ENCODE measurements at places on chromosomes 5 and 9. TPM values are rescaled to one million over a fixed set of nuclear protein-coding genes. Genes with fewer than 3 reads are reported as not detected.

The OR13C4 gene
- total RNA-seq: not detected

The EDIL3 gene
- total RNA-seq: 227 TPM

The PCDHGA2 gene
- total RNA-seq: 0.99 TPM

The VCAN gene
- total RNA-seq: 14.4 TPM

The PCDHGA8 gene
- 0.74 TPM for total RNA-seq

The EGFLAM gene
- 1.1 TPM for total RNA-seq

The INSL4 gene
- total RNA-seq: not detected

The PCDHA1 gene
- 0.45 TPM for total RNA-seq

The PCDHGA4 gene
- 0.74 TPM for total RNA-seq

The OMD gene
- 0.21 TPM for total RNA-seq

The COL5A1 gene
- 26.8 TPM for total RNA-seq

The GRM6 gene
- total RNA-seq: not detected

The GADD45G gene
- total RNA-seq: 1.3 TPM

The ARL14EPL gene
- not detected for total RNA-seq

The FBLL1 gene
- total RNA-seq: not detected

The SUSD3 gene
- total RNA-seq: not detected

The MCTP1 gene
- 3.3 TPM for total RNA-seq

The ADAMTS6 gene
- total RNA-seq: 1.7 TPM

The CD74 gene
- 1.6 TPM for total RNA-seq

The PTGER4 gene
- 7.9 TPM for total RNA-seq

The PCDHB13 gene
- total RNA-seq: 2.0 TPM

The HAVCR1 gene
- total RNA-seq: 0.29 TPM

The PCDHGA3 gene
- total RNA-seq: 10.3 TPM

The LCN10 gene
- not detected for total RNA-seq

The ROPN1L gene
- total RNA-seq: 2.5 TPM

The PCDHA11 gene
- total RNA-seq: 5.0 TPM

The HTR1A gene
- total RNA-seq: not detected

The GPRIN1 gene
- total RNA-seq: 14.0 TPM

The LCN1 gene
- total RNA-seq: not detected

The ANKRD18B gene
- 0.75 TPM for total RNA-seq

The OLFM1 gene
- 34.9 TPM for total RNA-seq

The ORM2 gene
- 0.19 TPM for total RNA-seq

The PALM2AKAP2 gene
- total RNA-seq: 2.1 TPM

The SLC34A3 gene
- total RNA-seq: not detected

The GPR151 gene
- not detected for total RNA-seq

The ELOVL7 gene
- total RNA-seq: 10.4 TPM

The HAVCR2 gene
- total RNA-seq: 0.02 TPM

The CORO2A gene
- total RNA-seq: 2.1 TPM
